SW 1271 (cell line): ENCODE measurements at places on chromosomes 11 and 22.

DNA sequence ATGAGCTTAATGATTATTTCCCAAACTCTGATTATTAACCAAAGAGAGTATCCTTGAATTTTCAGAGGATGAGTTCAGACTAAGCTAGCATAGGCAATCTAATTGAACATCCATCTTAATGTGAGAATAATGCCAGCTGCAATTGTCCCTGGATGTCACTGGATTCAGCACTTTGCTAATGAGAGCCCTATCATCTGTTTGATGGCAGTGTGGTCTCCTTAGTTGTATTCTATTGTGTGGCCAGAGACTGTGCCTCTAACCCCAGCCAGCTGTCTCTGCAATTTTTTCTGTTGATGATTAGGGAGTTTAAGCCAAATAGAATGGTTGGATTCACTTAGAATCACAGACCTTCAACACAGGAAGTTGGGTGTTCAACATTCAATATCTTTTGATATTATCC is 1249.5 kb downstream of the FAM181B start:
- no peak for DNase-seq

DNA sequence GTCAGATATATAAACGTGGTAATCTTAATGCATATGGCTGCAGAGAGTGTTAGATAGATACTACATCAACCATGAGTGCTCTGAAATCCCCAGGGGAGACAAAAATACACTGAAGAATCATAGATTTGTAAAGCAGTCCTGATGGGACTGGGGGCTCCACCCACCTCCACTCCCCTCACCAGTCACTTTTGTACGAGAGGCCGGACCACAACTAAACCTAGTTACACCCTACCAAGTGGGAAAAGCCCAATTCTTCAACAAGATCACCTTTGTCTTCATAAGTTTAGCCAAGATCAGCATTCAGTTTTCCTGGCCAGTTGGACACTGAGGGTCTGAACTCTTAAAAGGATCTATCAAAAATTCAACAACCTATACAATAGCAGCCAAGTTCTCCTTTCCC is 1.5 kb downstream of the SF1 start:
- no peak for DNase-seq

GRCh38 chr11:110955776-110956175 is 243.5 kb upstream of the ARHGAP20 start:
- no peak for DNase-seq

DNA sequence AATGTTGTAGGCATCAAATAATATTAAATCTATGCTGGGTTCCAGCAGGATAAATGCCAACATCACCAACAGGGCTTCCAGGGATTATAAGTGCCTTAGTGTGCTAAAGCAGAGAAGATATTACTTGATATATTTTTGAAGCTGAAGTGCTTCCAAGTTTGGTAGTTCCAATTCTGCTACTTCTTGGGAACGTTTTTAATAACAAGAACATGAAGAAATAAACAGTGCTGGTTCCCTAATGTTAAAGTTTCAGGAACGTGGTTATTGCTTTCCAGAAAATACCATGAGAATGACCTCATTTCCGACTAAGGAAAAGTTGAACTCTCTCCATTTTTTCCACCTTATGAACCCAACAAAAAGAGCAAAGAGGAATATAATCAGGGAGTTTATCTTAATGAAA is 4.6 kb upstream of the RNF185 start:
- no peak for DNase-seq

DNA sequence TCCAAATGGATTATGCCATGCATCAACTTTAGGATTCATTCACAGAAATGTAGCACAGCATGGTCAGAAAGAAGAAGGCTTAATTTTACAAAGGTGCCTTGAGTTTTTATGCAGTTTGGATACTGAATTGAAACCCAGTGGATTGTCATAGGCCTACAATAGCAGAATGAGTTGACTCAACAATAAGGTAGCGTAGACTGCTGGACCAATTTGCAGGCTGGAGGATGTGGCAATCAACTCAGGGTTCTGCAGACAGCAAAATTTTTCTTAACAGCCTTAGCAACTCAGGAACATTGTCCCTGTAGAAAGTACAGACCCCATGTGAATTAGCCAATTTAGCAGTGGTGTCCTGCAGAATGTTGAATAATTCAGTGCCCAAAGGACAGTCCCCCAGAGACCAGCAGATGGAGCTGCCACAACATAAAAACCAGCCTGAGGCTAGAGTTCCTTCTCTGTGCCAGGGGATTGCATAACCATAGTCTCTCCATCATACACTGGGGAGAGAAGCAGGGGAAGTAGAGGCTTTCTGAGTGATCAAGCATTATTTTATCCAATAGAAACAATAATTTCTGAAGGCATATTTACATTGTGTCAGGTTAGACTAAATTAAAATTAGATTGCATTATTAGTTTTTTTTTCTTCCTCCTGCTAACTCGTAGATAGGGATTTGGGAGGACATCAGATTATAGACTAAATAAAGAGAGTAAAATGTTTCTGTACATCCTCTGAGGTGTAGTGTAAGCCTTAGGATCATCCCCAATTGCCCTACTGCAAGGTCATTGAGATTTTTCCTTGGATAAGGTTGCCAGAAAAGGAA is 20.3 kb upstream of the MRPL17 start:
- no peak for DNase-seq

- no peak for DNase-seq
Observed at GRCh38 chr22:35719212-35719875, 1.7 kb downstream of the APOL5 start.

- DNase-seq: no peak
Observed at GRCh38 chr11:96145163-96145585, 197.8 kb downstream of the MAML2 start.

- no peak for DNase-seq
Observed at GRCh38 chr11:14417617-14418374, 58.8 kb upstream of the RRAS2 start.
